Endodermal cell (in vitro differentiated cells): ENCODE measurements at places on chromosomes 5 and 9. TPM values are rescaled to one million over a fixed set of nuclear protein-coding genes. Genes with fewer than 3 reads are reported as not detected.

DNA sequence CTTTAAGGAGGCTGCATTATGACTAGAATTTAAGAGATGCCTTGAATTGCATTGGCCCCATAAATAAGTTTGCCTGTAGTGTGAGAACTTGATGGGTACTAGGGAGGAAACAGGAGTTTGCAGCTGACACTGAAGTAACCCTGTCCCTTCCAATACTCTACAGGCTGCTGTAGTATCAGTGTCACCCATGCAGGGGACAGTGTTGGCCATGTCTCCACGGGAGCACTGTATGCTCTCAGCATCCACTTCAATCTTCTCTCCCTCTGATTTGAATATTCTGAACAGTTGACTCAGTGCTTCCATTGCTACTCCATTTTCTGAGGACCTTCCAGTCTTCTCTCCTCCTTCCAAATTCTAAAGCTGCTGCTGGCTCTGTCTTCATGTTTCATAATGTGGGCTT lies 11.4 kb upstream of the IFNA14 start:
- no peak for DNase-seq

GRCh38 chr5:10199692-10200091 lies 50.0 kb downstream of the ATPSCKMT start:
- no peak for DNase-seq

DNA sequence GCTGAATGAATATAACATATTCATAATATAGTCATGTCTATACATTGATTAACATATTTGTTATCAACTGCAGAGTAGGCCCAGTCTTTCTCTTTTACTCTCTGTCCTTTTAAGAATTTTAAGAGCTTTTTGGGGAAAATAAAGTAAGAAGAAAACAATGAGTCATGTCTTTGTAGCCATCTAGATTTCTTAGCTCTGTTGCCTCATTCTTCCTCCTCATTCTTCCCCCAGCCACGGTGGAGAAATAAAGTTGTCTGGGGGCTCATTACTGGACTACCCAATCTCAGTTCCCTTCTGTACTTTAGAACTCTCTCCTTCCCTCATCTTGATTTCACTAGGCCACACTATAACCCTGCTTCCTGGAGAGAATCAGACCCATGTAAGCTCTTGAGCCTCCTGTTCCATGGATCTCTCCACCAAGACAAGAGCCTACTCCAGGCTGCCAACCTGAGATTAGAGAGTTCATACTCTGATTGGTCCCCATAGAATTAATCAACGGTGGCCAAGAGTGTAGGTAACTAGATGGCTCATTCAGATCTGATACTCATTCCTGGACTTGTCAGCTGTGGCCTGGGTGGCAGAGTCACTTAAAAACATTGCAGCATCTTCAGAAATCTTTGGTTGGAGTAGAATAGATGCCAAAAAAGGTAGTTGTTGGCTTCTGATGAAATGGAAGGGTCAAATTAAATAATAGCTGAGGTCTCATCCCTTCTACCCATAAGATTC lies 44.2 kb downstream of the ITGA1 start:
- no peak for DNase-seq

DNA sequence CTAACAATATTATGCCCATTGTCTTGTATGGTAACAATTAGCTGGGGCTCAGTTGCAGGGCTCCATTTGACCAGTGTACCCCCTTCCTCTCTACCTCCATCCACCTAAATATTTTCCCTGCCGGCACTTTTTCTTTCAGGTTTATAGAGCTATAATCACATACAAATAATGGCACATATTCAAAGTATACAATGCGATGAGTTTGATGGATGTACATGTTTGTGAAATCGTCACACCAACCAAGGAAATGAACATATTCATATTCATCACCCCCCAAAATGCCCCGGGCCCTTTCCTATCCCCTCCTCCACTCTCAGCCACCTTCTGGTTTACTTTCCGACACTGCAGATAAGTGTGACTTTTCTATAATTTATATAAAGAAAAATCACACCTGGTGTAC lies 351.5 kb downstream of the GADD45G start:
- DNase-seq: no peak

DNA sequence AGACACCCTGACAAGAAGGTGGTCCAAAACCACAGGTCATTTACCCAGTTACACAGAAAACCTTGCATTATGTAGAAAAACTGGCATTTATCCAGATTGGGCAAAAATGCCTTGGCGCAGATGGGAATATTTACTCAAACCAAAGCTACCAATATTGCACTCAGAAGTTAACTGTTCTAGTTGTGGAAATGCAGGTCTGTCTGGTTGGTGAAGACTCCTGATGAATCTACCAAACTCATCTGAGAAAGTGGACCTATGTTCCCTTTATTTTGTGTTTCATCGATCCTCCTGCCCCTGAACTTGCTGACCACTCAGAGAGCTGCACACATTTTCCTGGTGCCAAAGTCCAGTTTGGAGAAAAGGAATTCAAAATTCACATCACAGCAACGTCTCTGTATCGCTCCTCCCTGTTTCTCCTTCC lies 85.2 kb upstream of the ALDH1A1 start:
- DNase-seq: no peak

- no peak for DNase-seq
These were observed 22.7 kb downstream of the SLC12A7 start for GRCh38 chr5:1089146-1089545.

DNA sequence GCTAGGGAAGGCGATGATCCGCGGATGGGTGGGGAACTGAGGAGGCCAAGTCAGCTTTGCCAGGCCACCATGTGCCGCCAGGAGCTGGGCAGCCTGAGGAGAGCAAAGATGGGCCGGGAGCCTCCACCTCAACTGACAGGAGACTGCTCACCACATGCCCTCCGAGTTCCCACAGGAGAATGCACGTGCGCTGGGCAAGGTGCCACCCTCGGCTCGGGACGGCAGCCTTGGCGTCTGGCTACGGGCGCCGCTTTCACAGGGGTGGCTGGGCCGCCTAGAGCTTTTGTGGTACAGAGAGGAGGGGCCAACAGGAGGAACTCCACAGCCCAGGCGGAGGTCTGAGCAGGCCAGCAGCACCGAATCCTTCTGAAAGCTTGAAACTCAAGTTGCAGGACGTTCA lies 5.3 kb upstream of the TBC1D9B start:
- no peak for DNase-seq

- no peak for DNase-seq
These were observed 22.5 kb downstream of the ZNF618 start for GRCh38 chr9:113898596-113898995.

GRCh38 chr5:51465165-51465564 lies 81.9 kb downstream of the ISL1 start:
- DNase-seq: no peak

- DNase-seq: no peak
These were observed 367.9 kb downstream of the CYLC2 start for GRCh38 chr9:103362986-103363385.

DNA sequence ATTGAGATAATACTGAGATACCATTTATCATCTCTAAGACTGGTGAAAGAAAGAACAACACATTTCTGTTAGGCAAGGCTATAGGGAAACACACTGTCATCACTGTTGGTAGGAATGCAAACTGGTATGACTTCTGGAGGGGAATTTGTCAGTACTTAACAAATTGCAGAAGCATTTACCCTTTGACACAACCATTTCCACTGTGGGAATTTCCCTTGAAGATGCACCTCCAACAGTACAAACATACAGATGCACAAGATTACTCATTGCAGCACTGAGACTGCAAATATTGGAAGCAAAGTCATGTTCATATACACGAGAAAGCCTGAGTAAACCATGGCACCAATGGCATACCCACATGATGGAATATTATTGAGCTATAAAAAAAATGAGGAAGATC lies 17.6 kb downstream of the GM2A start:
- DNase-seq: no peak

GRCh38 chr9:37942621-37943344 lies 38.9 kb upstream of the SLC25A51 start:
- no peak for DNase-seq

DNA sequence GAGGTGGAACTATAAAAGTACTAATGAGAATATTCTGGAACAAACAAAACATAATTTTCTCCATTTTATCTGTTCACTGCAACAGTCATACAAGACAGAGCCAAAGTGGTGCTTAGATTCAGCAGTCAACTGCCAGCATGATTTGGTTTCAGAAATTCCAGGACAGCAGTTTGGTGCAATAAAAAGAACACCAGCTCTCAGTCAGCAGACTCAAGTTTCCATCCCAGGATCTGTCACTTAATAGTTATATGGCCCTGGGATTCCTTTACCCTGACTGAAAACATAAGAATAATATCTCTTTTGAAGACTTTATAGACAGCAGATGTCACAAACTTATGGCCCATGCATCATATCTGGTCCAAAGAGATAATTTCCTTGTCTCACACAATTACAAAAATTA lies 92.8 kb upstream of the RASEF start:
- no peak for DNase-seq

DNA sequence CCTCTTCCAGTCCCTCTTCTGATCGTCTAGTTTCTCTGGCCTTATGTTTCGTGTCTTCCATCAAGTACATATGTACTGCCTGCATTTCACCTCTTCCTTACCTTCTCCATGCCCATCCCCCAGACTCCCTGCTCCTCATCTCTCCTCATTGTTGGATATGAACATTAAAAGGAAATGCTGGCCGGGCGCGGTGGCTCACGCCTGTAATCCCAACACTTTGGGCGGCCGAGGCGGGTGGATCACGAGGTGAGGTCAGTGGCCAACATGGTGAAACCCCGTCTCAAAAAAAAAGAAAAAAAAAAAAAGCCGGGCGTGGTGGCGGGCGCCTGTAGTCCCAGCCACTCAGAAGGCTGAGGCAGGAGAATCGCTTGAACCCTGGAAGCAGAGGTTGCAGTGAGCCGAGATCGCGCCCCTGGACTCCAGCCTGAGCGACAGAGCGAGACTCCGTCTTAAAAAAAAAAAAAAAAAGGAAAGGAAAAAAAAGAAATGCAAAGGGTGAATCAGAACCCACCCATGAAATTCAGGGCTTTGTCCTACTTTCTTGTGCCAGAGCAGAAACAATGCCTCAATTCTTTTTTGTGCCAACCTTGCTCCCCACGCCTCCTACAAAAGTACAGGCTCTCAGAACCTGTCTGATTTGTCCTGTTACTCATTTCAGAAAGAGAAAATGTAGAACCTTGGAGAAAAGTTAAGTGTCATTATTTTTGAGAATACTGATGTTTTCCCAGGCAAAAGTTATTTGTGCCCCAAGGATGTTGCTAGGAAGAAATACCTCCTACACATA lies 1.5 kb upstream of the ZFR start:
- DNase-seq: no peak

GRCh38 chr5:172568308-172568910 lies 72.7 kb upstream of the NEURL1B start:
- DNase-seq: no peak

DNA sequence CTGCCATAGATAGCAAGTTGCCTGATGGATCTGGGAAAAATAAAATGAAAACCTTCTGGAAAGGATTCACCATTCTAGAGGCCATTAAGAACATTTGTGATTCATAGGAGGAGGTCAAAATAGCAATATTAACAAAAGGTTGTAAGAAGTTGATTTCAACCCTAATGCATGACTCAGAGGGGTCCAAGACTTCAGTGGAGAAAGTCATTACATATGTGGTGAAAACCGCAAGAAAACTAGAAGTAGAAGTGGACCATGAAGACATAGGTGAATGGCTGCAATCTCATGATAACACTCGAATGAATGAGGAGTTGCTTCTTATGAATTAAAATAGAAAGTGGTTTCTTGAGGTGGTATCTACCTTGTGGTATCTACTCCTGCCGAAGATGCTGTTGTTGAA lies 86.6 kb downstream of the GABRA1 start:
- no peak for DNase-seq

Gene RANBP3L
- not detected in 3 replicates for total RNA-seq

Gene POU5F2
- total RNA-seq: 0.43 and 0.84 TPM in 2 replicates

Gene PTGES
- total RNA-seq: 0.19 to 0.62 TPM (median 0.59 TPM) in 3 replicates

Gene PAM
- total RNA-seq: 32.9 and 36.9 TPM in 2 replicates

Gene RABGAP1
- total RNA-seq: 38.7 and 41.9 TPM in 2 replicates

Gene OTULINL
- total RNA-seq: 6.2 and 6.7 TPM in 2 replicates

Gene CDH18
- 0.23 TPM in 1 of 3 replicates, not detected in the others for total RNA-seq
